ENCODE measurements at places on chromosomes 2 and 18.

- no peak for DNase-seq
Observed at GRCh38 chr2:28758459-28758858, 6.8 kb downstream of the PPP1CB start.

DNA sequence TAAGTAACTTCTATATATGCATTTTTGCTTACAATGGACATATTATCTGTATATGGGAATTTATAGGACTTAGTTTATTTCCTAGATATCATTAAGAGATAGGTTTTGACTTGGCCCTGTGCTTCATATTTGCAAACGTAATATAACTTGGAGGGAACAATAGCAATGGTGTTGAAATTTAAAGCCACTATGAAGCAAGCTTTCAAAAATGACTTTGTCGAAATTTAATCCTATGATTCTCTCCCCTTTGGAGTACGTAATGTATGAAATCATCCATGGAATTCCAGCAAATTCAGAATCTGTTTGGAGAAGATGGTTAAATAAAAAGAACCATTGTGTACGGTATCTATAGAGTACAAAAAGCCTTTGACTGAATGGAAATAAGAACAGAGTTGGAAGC is 486.3 kb downstream of the ARHGAP15 start:
- no peak for DNase-seq

- no peak for DNase-seq
Observed at GRCh38 chr2:216624251-216624650, 9.0 kb upstream of the IGFBP2 start.

- DNase-seq: no peak
Observed at GRCh38 chr2:74952575-74952974, 5.9 kb upstream of the POLE4 start.

GRCh38 chr18:28116461-28116860 is 60.5 kb downstream of the CDH2 start:
- DNase-seq: no peak

DNA sequence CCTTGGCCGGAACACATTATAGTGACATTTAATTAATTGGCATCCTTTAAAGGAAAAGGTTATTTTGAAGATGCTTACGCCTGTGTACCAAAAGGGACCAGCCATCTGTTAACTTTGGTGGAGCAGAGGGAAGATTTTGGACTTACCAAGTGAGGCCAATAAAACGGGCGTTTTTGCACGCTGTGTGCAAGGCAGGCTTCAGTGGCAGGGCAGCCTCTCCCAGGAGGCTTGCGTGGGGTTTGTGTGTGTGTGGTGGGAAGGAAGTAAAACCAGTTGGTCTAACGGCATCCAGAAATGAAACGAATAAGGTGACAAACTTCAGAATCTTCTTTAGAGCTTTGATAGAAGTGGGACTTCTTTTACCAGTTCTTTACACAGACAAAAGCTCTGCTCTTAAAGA is 191.7 kb downstream of the PRKCE start:
- DNase-seq: no peak

DNA sequence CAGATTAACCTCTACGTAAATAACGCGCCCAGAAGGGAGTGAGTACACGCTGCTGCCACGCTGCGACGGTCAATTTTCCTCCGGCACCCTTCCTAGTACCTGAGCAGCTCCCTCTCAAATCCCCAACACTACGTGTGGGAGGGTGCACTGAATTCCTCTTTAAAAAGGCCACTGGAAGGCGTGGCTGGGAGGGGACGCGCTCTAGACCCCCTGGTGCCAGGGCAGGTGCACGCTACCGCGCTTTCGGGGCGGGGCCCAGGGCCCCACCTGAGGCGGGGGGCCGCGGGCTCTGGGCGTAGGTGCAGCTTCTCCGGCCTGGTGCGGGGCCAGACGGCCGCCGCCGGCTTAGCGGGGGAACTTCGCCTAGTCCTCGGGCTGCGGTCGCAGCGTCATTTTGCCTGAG is 668 bp upstream of the ANKRD12 start:
- DNase-seq: no peak

DNA sequence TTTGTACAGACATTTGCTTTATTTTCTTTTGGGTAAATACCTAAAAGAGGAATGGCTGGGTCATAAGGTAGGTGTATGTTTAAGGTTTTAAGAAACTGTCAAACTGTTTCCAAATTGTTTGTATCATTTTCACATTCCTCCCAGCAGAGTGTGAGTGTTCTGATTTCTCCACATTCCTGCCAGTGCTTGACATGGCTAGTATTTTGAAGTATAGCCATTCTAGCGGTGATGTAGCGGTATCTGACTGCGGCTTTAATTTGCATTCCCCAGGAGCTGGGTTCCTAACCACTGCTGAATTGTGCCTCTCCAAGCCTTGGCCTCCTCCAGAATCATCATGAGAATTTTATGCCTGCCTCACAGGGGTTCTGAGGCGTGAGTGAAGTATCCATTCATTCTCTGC is 61.8 kb upstream of the ARL4C start:
- DNase-seq: no peak

GRCh38 chr2:76584474-76584873 is 873.8 kb upstream of the GCFC2 start:
- no peak for DNase-seq

- DNase-seq: no peak
Observed at GRCh38 chr18:24021505-24021904, 7.0 kb downstream of the TTC39C start.

All from cortex of kidney (tissue), 1 donor.